ENCODE measurements at places on chromosomes 6 and 20. TPM values are rescaled to one million over a fixed set of nuclear protein-coding genes. Genes with fewer than 3 reads are reported as not detected.
A peak's percentile ranks its signal among the peaks of the same experiment; 100 is the strongest.

C2 gene
- 0.26 TPM for polyA plus RNA-seq

DNA sequence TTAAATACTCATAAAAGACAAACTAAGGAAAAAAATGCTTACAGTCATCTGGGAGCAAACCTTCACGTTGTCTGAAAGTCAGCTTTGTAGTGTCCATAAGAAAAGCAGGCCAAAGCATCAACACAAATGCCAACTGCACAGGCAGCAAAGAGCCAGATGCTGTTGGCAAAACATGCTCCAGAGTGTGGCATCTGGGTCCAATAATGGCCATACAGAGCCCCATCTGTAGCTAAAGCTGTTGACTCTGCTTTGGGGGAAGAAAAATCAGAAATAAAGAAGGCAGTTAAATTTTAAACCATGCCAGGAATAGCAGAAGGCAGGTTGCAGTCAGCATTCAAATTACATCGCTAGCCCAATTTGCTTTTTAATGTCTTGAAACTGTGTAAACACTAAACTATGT, 776.3 kb downstream of the EYS start:
- no peak for DNase-seq

DNA sequence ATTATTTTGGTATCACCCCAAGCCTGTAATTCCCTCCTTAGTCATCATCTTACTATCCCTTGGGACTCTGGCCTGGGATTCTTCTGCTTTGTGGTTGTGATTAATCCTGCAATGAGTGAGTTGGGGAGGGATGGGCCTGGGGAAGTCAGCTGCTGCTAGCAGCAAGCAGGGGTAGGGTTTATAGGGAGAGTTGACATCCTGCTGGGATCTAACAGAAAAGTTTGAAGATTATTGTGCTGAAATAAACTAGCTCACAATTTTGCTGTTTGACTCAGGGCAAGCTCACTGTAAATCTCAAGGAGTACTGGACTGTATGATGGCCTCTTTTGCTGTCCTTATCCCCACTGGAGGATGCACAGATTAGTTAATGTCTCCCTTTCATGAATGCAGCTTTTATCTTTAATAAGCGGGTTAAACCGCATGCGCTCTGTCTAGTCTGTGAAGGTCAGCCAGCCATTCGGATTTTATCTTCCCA, 83.4 kb downstream of the JARID2 start:
- DNase-seq, result peak; percentile 95

- no peak for DNase-seq
These were observed 40.9 kb downstream of the CDKAL1 start for GRCh38 chr6:20575125-20575524.

DNA sequence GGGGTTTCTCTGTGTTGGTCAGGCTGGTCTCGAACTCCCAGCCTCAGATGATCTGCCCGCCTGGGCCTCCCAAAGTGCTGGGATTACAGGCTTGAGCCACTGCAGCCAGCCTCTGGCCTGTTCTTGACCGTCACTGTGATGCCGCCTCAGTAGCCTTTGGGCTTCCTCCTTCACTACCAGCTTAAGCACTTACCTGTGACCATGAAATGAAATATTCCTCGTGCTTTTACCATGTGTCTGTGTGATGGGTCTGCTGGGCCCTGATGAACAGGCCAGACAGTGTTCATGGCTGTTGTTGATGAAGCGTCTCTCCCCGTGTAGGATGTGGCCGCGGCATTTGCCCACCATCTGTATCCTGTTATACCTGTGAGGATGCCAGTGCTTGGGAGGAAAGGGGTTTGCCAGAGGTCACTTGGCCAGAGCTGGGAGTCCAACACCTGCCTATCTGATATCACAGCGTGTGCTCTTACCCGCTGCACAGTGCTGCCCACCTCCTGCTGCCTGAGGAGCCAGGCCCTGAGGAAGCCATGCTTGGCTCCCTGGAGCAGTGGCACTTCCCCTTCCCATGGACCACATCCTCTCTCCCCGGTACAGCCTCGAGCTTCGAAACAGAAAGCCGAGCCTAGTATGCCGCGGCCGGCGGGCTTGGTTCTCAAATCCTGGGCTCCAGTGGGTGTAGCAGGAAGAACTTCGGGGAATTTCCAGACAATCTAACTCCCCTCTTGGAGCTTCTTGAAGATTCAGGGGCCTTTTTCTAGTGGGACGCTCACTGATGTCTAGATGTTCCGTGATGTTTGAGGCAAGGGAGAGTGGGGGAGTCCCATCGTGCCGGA, 167.9 kb downstream of the ZDHHC14 start:
- DNase-seq, result no peak
